ENCODE measurements at places on chromosomes 11 and 22. TPM values are rescaled to one million over a fixed set of nuclear protein-coding genes. Genes with fewer than 3 reads are reported as not detected.

Gene SCGB2A2
- not detected for total RNA-seq

Gene LRP4
- total RNA-seq = 14.5 TPM

Gene OR9Q2
- not detected for total RNA-seq

Gene DDI1
- not detected for total RNA-seq

Data from temporal lobe (tissue), 4 donors.